Activated naive CD4-positive, alpha-beta T cell treated with anti-CD3 and anti-CD28 coated beads, Interleukin-2, amount 50 U/mL, for 16 hours (primary cell): ENCODE measurements at places on chromosomes 11 and 22.

DNA sequence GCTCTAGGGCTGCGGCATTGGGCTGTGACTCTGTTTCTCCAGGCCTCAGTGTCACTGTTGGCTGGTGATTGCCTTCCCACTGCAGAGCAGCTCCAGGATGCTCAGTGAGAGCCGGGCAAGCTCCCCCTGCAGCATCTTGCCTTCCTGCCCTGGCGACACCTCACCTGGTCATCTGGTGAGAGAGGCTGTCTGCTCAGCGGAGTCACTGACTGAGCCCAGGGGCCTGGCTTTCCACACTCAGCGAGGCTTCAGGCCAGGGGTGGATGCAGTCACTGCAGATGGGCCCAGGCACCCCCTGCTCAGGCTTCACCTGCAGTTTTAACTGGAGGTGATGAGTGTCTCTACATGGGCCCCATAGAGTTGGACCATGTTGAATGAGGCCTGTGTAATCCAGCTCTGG lies 136.8 kb downstream of the CACNA1I start:
- no peak for DNase-seq

DNA sequence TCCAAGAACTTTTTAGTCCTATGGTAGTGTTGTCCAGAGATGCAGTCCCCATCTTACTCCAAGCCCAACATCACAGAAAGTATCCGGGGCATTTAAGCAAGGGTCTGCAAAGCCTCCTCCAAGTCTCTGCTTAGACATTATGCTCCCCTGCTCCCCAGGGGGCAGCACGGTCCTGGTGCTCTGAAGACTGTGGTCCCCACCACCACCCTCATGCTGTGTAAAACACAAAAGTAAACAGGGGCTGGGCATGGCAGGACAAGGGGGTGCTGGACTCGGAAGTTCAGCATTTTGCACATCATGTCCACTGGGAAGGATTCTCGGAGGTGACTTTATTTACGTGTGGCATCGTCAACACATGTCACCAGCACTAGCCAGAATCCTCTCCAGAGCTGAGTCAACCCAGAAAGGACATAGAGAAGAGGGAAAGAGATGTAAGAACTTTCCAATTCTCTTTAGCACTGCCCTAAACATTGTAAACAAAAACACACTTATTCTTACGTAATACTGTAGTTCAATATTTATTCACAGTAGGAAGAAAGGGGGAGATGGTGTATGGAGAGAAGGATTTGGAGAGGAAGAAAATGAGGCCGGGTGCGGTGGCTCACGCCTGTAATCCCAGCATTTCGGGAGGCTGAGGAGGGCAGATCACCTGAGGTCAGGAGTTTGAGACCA lies 37.7 kb downstream of the TCIRG1 start:
- DNase-seq, result no peak

- peak; percentile 88 for DNase-seq
Observed at GRCh38 chr22:32474635-32475467, at the start of gene FBXO7. Gene FBXO7 (plus strand): TSS chr22:32474811. CDS start chr22:32475003, 192 bp downstream.

DNA sequence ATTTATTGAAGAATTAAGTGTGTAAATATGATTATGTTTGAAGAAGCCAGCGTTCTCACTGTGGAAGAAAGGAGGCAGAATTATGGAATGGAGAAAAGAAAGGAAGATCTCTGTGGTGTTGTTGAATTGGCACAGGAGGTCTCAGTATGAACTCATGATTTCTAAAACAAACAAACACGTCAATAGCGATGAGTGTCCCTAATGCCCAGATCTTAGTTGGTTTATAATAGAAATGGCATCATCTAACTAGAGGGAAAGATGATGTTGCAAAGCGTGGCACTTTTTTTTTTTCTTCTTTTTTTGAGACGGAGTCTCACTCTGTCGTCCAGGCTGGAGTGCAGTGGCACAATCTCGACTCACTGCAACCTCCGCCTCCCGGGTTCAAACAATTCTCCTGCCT lies 39.2 kb upstream of the SLN start:
- DNase-seq, result no peak

DNA sequence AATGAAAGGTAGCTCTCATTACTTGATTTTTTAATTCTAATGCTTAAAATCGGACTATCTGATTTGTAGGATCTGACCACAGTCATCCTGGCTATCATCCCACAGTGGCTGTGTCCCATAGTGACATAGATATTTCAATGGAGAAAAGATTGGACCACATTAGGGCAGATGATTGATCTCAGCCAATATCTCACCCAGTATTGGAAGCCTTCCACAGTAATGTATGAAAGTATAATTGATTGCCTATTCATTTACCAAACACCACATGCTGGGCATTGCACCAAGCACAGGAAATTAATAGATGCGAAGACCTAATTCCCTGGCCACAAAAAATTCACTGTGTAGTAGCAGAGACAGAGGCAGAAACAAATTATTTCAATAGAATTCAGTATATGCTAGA lies 37.6 kb downstream of the FZD4 start:
- no peak for DNase-seq

DNA sequence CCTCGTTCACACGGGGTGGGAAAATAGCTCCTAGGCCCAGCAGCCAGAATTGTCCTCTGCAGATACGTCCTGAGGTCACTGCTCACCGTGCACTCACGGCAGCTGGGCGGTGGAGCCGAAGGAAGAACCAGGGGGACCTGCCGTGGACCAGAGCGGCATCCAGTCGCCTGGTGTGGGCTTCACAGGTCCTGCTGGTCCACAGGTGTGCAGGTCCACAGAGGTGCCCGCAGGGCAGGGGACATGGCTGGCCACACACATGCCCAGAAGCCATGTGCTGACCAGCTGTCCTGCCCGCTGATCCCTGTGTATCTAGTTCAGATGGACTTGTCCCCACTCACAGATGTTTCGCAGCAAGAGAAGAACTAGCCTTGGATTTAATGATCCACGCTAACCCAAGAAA lies 10.6 kb upstream of the PKP3 start:
- DNase-seq, result no peak

DNA sequence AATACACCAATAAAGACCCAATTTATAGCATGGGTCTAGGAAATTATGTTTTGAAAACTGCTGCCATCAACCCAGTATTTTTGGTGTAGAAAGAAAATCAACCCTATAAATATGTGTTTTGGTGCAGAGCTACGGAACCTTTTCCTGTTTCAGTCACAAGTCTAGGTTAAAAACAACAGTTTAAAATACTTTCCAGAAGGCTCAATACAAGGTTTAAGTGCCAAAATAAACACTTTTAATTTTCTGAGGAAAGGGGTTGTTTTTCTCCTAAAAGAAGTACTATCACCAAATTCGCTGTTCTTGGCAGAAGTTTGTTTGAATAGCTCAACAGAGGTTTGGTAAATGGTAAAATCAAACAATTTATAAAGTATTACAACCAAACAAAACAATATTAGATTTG lies 201.3 kb downstream of the TMEM135 start:
- no peak for DNase-seq

DNA sequence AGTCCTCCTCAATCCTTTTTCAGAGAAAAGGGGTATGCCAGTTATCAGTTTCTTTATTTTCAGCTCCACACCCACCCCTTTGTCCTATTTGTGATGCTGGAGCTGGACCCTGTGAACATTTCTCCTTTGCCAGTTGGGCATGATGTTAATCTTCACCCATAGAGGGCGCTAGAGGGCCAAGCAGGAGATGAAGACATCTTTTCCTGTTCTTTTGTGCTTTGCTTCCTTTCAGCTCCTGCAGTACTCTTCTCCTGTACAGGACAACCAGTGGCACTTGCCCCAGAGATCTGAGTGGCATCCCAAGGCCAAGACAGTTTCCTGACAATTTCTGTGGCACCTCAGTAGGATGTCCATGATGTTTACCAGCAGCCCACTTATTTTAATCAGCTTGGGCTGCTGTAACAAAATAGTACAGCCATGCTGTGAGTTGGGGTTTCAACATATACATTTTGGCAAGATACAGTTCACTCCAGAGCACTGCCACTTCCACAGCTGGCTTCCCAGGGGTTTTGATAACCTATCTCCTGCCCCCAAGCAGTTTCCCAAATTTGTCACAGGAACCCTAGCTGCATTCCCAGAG lies 4.6 kb downstream of the SAA2 start:
- DNase-seq, result peak; percentile 27
